Temporal lobe (tissue), 4 donors: ENCODE measurements at places on chromosomes 1 and 21. TPM values are rescaled to one million over a fixed set of nuclear protein-coding genes. Genes with fewer than 3 reads are reported as not detected.

OR2AK2 gene
- total RNA-seq = not detected

C1orf53 gene
- total RNA-seq = 1.5 TPM

UBE2U gene
- not detected for total RNA-seq

ALX3 gene
- not detected for total RNA-seq

GBP7 gene
- total RNA-seq = not detected

CLIC6 gene
- 0.25 TPM for total RNA-seq

POU3F1 gene
- total RNA-seq = 6.1 TPM

LMOD1 gene
- 0.49 TPM for total RNA-seq

BSND gene
- not detected for total RNA-seq

NHLH1 gene
- 0.98 TPM for total RNA-seq

APOBEC4 gene
- not detected for total RNA-seq

HCN3 gene
- 15.0 TPM for total RNA-seq

CRP gene
- not detected for total RNA-seq

C8A gene
- not detected for total RNA-seq

LYSMD1 gene
- 13.5 TPM for total RNA-seq

SPRR2F gene
- total RNA-seq = not detected

ADGRL4 gene
- 4.9 TPM for total RNA-seq

LCE2A gene
- total RNA-seq = not detected

C1orf74 gene
- total RNA-seq = 1.5 TPM

RNU1-4 gene
- total RNA-seq = 73,230 TPM

LRRC7 gene
- 215 TPM for total RNA-seq

FAM163A gene
- total RNA-seq = 0.25 TPM

SV2A gene
- 72.0 TPM for total RNA-seq

SPRR1A gene
- total RNA-seq = not detected

ZNF648 gene
- 0.25 TPM for total RNA-seq

KIRREL1 gene
- total RNA-seq = 12.0 TPM

DYNLT5 gene
- 6.4 TPM for total RNA-seq

FCRL2 gene
- total RNA-seq = 0.25 TPM

SFN gene
- total RNA-seq = not detected

CASQ1 gene
- 7.6 TPM for total RNA-seq

ZNF593 gene
- total RNA-seq = 5.4 TPM

LINGO4 gene
- not detected for total RNA-seq

CENPL gene
- 12.8 TPM for total RNA-seq

ARTN gene
- total RNA-seq = 0.49 TPM

OPTC gene
- total RNA-seq = not detected
